ENCODE measurements at places on chromosomes 12 and 14.
A peak's percentile ranks its signal among the peaks of the same experiment; 100 is the strongest.

GRCh38 chr14:73754911-73755360, 40.8 kb upstream of the PNMA1 start:
- DNase-seq = no peak

- DNase-seq = no peak
These were observed 145.8 kb downstream of the GCH1 start for GRCh38 chr14:54756656-54757392.

GRCh38 chr14:74905595-74906142, 17.4 kb downstream of the RPS6KL1 start:
- DNase-seq = peak; percentile 44

DNA sequence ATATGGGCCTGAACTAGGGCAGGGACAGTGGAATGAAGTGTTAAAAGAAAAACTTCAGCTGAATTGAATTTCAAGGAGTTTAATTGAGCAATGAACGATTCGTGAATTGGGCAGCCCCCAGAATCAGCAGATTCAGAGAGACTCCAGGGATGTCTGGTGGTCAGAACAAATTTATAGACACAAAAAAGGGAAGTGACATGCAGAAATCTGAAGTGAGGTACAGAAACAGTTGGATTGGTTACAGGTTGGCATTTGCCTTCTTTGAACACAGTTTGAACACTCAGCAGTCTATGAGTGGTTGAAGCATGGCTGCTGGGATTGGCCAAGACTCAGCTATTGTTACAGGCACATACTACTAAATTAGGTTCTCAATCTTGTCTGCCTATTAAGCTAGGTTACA, 9.7 kb upstream of the TBPL2 start:
- DNase-seq = peak; percentile 39

DNA sequence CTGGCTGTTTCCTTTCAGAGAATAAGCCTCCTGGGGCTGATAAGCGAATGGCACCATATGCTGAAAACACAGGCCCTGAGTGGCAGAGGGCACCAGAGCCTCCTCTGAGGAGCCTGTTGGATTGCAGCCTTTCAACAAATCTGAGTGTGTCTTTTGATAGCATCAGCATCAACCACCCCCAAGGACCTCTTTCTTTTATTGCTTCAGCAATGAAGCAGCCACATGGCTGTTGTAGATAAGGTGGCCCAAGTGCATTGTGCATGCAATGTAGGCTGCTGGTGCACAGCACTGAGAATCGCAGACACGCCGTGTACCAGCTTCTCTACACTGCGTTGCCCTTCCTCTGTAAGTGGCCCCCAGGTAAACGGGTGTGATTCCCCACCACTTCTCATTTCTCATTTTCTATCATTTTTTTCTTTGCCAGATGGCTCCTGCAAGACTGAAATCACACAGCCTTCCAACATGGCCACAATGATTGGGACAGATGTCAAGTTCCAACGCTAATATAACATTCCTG, 191.7 kb downstream of the DAD1 start:
- DNase-seq = no peak

- DNase-seq = peak; percentile 50
These were observed 393.2 kb downstream of the BCAT1 start for GRCh38 chr12:24555730-24556129.

- peak; percentile 37 for DNase-seq
These were observed 35.8 kb upstream of the FBXO33 start for GRCh38 chr14:39467889-39468524.

- peak; percentile 96 for DNase-seq
These were observed 235.0 kb downstream of the EFCAB11 start for GRCh38 chr14:89719366-89720075.

GRCh38 chr14:73124180-73124894, 12.0 kb upstream of the PSEN1 start:
- DNase-seq = no peak

DNA sequence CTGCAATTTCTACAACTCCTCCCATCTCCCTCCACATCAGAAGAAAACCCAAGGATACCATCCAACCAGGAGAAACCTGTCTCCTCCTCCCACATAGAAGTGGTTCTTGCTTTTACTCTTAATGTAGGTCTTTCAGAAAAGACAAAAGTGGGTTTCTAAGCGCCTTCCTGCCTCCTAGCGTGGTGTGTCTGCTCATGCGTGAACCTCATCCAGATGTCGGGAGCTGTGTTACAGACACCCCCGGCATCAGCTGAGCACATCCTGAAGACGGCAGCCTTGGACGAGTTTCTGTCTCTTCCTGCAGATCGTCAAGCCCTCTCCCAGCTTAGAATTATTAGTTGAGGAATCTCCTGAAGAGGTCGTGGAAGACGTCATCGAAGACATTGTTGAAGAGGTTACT, 9.5 kb downstream of the LRRC43 start:
- no peak for DNase-seq

DNA sequence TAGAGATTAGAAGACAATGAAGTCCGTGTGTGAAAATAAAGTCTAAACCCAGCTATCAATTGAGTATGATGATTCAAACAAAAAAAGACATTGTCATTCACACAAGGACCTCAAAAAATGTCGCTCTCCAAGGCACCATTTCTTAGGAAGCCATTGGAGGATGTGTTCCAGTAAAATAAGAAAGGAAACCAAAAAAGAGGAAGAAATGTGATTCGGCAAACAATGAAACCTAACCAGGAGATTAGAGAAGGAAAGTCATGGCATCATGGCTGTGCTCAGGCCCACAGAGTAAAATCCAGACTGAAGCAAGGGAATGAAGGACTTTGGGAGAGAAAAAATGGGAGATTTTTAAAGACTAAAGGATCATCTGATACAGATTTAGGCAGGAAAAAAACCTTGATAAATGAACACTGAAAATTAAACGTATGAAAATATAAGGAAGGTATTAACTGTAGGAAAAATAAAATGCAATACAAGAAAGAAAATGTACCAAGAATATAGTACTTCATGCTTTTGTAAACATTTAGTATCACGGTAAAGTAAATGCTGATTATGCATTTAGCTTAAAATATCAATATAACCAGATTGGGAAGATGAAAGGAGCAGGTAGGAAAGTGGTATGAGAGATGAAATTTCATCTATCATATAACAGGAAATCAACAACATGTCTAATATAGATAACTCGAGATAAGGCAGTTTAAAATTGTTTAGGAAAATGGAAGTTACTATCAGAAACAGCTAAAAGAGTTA, 38.2 kb upstream of the MTHFD1 start:
- DNase-seq = peak; percentile 80

DNA sequence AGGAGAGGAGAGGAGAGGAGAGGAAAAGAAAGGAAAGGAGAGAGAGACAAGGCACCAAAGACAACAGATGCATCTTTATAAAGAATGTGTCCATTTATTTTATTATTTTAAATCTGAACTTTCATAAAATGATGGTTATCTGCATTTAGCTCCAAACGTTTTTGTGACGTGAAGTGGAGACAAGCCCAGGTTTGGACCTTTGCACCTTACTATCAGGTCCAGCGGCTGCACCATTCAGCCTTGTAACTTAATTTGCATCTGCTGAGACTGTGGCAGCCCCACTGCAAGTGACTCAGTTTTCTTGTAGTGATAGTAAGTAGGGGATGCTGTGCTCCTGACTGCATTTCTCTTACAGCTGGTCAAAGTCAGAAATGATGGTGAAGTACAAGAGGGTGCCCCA, 130.7 kb downstream of the NTF3 start:
- no peak for DNase-seq

DNA sequence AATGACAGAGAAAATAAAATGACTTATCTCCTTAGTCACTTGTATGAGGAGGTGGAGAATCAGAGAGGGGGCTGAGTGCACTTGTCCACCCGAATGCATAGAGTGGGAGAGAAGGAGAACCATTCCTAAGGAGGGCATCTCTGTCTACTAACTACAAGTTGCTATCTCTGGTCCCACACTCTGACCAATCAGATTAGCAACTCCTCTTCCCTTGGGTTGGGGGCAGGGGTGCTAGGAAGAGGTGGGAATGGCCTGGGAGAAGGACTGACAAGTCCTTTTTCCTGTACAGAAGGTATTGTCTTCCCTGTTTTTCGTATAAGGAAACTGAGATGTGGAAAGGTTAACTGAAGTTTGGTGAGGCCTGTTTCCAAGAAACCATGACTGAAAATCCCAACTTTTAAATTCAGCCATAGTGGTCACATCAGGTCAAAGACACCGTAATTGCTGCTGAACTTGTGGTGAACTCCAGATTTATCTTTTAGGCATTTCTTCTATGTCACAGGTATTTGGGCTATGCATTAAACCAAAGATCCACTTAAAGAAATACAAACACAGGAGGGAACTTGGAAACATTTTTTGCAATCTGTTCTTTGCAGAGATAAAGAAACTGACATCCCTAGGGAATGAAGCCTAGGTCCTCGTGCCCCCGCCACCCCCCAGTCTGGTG, 207.8 kb downstream of the CRADD start:
- DNase-seq = no peak

- DNase-seq = no peak
These were observed 26.0 kb downstream of the XRCC3 start for GRCh38 chr14:103688906-103689902.

DNA sequence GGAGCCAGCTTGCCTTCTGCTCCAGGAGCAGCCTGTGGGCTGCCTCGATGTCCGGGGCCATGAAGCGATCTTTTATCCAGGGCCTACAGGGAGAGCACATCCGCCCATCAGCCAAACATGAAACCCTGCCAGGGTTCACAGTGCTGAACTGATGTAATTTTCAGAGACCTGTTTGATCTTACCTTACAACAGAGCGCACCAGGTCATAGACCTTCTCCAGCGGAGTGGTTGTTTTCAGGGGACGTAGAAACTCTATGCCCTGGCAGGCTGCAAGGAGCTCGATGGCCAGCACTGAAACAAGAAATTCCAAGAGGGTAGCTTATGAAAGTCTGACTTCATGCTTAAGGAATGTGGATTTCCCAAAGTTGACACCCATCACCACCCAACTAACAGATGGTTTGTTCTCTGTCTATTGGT, 19.7 kb downstream of the HAL start:
- no peak for DNase-seq

GRCh38 chr12:70756118-70756517, 118.9 kb upstream of the PTPRB start:
- no peak for DNase-seq

DNA sequence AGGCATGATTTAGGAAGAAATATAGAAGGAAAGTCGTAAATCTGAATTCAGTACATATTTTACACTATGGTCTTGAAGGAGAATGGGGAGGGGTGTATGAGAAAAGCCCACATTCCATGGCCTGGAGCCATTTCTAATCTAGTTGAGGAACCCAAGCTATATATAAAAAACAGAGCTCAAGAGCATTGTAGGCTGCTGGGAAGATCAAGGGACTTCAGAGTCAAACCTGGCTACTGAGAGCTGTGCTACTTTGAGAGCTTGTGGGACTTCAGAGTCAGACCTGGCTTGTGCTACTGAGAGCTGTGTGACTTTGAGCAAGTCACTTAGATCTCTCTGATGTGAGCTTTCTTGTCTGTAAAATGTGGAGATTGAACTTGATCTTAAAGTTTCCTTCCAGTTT, 58.7 kb downstream of the TBK1 start:
- DNase-seq = no peak

GRCh38 chr14:33992274-33993007, 41.6 kb upstream of the EGLN3 start:
- DNase-seq = no peak

GRCh38 chr12:64893961-64894360, 69.5 kb downstream of the TBC1D30 start:
- DNase-seq = no peak

- DNase-seq = peak; percentile 60
These were observed 6.9 kb upstream of the RD3L start for GRCh38 chr14:103949131-103949790.

DNA sequence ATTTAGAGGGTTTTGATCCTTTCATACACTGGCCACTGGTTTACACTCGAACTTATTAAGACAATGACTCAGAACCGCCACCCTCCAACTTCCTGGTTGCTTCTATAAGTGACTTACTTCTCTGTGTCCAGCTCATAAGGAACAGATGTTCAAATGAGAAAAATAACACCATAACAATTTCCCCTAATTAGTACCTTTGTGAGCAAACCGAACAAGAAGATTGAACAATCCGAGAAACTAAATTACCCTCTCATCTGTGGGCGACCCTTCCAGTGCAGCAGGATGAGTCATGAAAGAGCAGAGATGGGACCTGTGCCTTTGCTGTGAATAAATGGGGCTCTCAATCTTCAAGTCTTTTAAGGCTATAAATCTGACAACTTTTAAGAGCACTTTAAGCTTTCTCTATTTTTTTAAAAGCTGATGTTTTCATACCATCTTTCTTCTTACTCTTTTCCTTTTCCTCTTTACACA, 146.8 kb upstream of the RASSF8 start:
- peak; percentile 74 for DNase-seq

- no peak for DNase-seq
These were observed 134.6 kb upstream of the EVL start for GRCh38 chr14:99930420-99931274.

- no peak for DNase-seq
These were observed 2.5 kb downstream of the PLEK2 start for GRCh38 chr14:67409461-67409860.

- no peak for DNase-seq
These were observed 1.1 kb downstream of the FBXO21 start for GRCh38 chr12:117188961-117189724.

- DNase-seq = no peak
These were observed 214.2 kb downstream of the SUDS3 start for GRCh38 chr12:118590406-118591150.

DNA sequence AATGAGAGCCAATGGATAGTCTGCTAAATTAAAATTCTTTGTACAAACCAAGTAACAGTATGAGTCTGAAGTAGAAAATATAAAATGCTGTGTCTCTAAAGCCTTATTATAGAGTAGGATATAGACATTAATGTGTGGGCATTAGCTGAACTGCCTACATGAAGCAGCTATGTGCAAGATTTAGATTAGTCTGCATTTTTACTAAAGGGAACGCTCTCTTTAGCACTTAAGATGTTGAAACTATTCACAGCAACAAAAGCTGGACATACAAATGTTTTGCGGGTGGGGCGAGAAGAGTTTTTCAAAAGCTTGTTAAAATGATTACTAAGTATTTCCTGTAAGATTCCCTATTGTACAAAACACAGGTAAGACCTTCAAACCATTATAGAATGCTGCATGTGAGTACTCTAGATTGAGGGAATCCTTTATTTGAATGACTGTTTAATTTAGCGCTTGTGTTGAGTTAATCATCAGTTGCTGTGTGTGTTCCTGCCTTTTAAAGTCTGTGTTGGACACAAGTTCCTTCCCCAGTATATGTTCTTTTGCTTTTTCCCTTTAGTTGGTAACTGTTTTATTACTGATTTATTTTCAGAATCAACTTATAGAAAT, 87.1 kb downstream of the RAD52 start:
- no peak for DNase-seq
